ENCODE measurements at places on chromosomes 3 and 15.

DNA sequence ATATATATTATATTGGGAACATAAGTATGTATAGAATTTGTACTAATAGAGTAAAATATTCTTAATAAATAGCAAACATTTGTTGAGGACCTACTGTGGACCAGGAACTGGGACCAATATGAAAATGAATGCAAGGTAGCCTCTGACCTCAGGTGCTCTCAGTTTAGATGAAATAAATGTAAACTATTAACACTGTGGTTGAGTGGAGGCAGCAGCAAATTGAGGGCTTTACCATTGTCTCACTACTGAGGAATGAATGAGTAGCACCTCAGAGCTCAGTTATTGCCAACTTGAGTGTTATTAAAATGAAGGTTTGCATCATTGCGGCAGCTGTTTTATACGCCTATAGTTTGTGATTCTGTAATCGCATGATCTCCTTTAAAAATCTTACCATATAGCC, 90.9 kb upstream of the CGNL1 start:
- DNase-seq = no peak

DNA sequence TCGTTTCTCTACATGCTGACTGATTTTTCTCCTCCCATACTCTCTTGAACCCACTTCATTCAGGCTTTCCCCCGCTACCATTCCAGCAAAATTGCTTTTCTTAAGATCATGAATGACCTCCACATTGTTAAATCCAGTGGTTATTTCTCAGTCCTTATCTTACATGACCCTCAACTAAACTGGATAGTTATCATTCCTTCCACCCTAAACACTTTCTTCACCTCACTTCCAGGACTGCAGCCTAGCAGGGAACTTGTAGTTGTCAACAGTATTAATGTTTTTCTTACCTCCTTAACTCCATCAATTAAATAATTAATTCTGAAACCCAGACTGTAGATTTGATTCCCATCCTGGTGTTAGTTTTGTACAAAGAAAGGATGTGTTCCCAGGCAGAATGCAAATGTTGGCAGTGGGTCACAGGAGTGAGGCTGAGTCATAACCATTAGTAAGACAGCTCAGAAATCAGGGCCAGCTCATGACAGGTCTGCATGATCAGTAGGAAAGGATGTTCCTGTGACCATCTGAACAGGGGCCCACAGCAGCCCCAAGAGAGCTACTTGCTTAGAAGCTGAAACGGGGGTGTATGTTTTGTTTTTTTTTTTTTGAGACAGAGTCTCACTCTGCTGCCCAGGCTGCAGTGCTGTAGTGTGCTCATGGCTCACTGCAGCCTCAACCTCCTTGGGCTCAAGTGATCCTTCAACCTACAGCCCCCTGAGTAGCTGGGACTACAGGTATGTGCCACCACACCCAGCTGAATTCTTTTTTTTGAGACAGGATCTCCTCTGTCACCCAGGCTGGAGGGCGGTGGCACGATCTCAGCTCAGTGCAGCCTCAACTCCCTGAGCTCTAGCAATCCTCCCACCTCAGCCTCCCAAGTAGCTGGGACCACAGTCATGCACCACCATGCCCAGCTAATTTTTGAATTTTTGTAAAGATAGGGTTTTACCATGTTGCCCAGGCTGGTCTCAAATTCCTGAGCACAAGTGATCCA, 9.1 kb downstream of the BCL2L10 start:
- DNase-seq = no peak

GRCh38 chr3:133661454-133662277, at the start of gene TOPBP1:
Gene TOPBP1, minus strand, starts transcription at chr3:133661941. Its CDS starts 814 bp downstream, at chr3:133661127.
- peak; percentile 74 for DNase-seq

GRCh38 chr3:11565932-11566331, 77.8 kb downstream of the VGLL4 start:
- no peak for DNase-seq

DNA sequence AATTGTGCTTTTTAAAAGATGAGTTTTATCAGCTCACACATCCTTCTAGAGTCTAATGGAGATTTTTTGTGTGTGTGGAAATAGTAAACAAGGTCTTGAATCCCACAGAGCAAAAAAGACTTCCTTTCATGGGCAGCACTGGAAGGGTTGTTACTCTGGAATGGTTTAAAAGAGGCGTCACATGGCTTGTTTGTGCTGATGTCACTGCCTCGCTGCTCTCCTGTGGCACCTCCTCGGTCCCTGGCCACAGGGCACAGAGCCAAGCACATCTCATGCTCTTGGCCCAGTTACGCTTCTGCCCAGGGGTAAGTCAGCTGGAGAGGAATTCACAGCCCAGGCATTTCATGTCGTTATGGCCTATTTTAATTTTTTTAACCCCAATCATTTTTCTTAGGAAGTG, 53.2 kb downstream of the PGPEP1L start:
- no peak for DNase-seq

DNA sequence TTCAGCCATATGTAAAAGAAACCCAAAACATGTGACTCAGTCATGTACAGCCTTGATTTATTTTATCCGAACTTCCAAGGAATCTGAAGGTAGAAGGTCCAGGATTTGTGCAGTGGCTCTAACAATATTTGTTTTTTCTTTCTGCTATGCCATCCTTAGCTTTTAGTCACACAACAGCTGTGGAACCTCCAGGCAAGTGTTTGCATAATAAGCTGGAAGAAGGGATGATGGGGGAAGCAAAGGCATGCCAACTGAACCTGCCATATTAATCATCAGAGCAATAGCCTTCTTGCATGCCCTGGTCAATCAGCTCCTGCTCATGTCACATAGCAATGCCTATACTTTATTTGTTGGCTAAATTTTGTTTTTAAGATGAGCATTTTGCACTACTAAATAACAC, 444.7 kb upstream of the ARPP21 start:
- no peak for DNase-seq

DNA sequence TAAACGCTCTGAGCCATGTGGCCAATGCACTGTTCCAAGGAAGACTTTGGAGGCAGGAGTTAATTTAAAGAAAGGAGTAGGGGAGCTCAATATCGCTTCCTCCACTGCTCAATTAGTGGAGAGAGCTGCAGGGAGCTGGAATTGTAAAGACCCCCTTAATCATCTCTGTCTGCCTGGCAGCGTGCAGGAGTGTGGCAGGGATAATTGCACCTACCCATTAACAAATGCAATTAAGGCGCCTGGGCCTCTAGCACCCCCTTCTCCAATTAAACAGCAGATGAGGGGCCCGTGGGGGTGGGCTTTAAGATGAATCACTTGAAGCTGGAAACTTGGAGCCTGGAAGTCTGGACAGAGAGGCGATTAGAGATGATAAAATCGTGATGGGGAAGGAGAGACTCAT, 61.7 kb upstream of the GLCE start:
- DNase-seq = no peak
